ENCODE measurements at places on chromosomes 2 and 18. TPM values are rescaled to one million over a fixed set of nuclear protein-coding genes. Genes with fewer than 3 reads are reported as not detected.

IL36G gene
- 0.48 TPM for total RNA-seq

DNA sequence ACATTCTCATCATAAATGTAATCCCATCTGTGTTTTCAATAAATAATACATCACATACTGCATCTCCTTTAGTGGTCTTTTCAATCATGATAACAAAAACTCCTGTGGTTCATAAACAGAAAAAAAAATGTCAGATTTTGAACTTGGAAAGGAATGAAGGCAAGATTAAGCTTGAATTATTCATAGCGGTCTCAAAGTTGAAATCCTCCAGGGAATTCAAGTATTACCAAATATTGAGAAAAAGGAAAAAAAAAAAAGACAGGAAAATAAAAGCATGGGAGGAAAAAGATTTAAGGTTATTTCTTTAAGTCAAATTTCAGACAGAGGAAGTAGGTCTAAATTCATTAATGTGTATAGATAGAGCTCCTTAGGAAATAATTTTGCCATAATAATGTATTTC, 92.1 kb downstream of the COLEC12 start:
- ATAC-seq, result no peak

PDE6D gene
- 20.4 TPM for total RNA-seq

GRCh38 chr2:223418604-223419199, 183.5 kb downstream of the SCG2 start:
- ATAC-seq, result no peak

GRCh38 chr2:132627536-132627935, 42.5 kb downstream of the LYPD1 start:
- no peak for ATAC-seq

DNA sequence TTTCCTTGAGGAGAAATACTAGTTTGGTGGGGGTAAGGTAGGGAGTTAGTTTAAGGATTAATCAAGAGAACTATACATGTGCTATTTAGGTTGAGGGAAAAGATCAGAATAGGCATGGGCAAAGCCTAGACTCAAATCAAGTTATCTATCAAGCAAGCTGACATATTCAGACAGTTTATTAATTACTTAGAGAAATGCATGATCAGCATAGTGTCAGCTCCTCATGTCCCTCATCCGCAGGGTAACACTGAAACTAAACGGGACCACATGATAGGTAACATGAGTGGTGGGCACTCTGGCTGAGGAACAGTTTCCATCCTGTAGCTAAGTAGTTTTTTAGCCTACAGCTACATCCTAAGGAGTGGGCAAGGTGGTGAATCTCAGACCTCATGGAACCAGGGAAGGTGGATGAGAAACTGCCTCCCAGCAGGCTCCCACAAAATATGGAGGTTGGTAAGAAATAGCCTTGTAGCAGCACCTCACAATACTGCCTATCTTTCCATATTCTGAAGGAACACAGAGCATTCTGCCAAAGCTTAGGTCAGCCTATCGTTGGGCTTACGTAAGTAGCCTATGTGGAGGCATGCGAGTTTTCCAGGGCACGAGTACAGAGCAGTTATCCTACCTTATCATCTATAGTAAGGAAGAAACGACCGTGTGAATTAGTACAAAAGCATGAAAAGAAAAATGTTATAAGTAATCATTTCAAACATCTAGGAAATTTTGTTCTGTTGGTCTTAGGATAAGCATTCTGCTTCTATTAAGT, 18.4 kb downstream of the ZC3H6 start:
- ATAC-seq, result no peak

SULT1C4 gene
- total RNA-seq, result not detected

DNA sequence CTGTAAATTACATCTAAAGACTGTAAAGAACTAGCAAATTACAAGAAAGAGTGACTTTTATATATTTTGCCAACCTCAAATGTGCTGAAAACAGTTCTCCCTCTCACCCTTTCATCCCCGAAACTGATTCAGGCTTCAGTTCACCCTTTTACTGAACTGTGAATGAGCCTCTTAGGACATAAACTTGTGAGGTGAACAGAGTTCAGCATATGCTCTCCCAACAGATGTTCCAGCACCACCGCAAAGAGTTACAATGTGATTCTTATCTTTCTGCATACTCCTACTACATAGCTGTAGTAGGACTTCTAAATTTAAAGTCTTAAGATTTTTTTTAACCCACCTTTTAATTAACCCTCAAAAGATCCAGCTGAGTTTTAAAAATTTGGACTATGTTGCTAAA, 1.2 kb upstream of the ZCCHC2 start:
- ATAC-seq, result no peak

Data from activated T-helper 17 cell treated with anti-CD3 and anti-CD28 coated beads, Interleukin-2, amount 50 U/mL, for 72 hours (primary cell).